ENCODE measurements at places on chromosomes 12 and 14.

GRCh38 chr14:102675396-102675795 is 82.9 kb downstream of the RCOR1 start:
- H3K4me3 ChIP-seq, result no peak overlapping the region
- H3K4me1 ChIP-seq, result peaks cover 17% of the 10 kb centered on the region
- no peaks in the 10 kb centered on the region for H3K27me3 ChIP-seq
- H3K36me3 ChIP-seq, result no peaks in the 10 kb centered on the region

DNA sequence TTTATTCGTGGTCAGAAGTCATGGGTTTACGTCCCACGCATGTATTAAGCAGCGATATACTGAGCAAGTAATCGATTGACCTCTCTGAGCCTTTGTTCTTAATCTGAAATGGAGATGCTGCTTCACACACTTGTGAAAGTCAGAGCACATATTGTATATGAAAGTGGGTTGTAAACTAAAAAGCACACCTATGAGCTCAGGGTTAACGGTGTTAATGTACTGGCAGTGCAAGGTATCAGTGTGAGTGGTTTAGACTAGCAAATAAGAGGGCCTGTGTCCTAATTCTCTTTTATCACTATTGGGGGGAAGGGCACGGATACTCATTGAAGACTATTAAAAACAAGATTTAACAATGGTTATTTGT is 676 bp downstream of the MRPL42 start:
- H3K36me3 ChIP-seq, result peaks cover 4% of the 10 kb centered on the region
- peak overlapping the region; percentile 91 for H3K27ac ChIP-seq
- H3K4me3 ChIP-seq, result peak overlapping the region; percentile 91

DNA sequence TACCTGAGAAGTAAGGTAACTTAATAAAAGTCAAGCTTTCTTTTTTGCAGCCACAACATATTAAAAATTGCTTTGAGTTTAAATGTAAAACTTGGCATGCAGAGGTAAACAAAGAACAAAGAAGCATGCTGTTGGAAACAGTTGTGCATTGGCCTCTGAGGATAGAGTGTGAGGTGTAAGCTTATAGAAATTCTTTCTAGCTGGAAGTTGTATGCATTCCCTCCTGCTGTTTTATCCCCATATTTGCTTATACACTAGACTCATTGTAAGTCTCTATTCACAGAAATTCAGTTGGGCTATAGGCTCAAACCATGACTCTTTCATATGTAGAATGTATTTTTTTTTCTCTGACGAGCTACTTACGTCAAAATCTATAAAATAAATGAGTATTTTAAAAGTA is 316.3 kb downstream of the SLC6A15 start:
- no peak overlapping the region for H3K4me3 ChIP-seq
- H3K27ac ChIP-seq, result no peak overlapping the region

DNA sequence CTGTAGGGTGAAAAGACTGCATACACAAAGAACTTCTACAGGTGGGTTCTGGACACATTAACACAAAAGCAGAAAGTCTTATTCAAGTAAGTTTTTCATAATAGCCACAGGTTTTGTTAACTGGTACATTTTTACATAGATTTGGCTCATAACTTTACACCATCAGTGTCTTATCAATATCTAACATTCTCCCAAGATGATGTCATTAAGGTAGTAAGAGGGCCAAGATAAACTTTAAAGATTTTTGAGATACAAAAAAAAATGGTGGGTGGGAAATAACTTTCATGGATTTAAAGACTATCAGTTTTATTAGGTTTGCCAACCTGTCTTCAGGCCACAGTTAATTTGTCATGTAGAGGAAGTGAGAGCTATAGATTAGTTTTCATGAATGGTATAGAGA is 1.7 kb downstream of the SUPT16H start:
- H3K27ac ChIP-seq, result no peak overlapping the region
- DNase-seq, result no peak
- H3K36me3 ChIP-seq, result peaks cover 4% of the 10 kb centered on the region
- H3K27me3 ChIP-seq, result no peaks in the 10 kb centered on the region

- peaks cover 4% of the 10 kb centered on the region for H3K4me1 ChIP-seq
- H3K36me3 ChIP-seq, result no peaks in the 10 kb centered on the region
- peak overlapping the region; percentile 91 for H3K27ac ChIP-seq
- H3K4me3 ChIP-seq, result peak overlapping the region; percentile 63
Observed at GRCh38 chr12:18261906-18262305, 588 bp downstream of the PIK3C2G start.

DNA sequence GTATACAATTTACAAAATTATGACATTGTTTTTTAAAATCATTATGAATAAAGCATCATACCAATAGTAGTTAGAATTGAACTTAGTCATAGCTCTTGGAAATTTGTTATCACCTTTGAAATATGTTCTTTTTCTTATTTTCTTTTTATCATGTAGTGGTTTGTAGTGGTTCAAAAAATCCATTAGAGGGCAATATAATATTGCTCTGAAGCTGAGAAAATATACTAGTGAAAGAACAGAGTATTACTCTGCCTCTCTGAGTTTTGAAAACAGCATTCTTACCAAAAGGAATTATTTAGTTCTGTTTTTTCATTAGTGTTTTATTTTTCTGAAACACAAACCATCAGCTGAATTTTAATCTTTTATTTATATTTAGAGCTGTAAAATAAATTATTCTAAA is 76.2 kb downstream of the PDZRN4 start:
- H3K4me3 ChIP-seq, result no peak overlapping the region
- no peak for DNase-seq
- H3K4me1 ChIP-seq, result no peaks in the 10 kb centered on the region
- no peak overlapping the region for H3K27ac ChIP-seq
